ENCODE measurements at places on chromosomes 16 and 17.

GRCh38 chr17:73481676-73482075 is 162.6 kb downstream of the SDK2 start:
- DNase-seq, result no peak

- DNase-seq, result no peak
These were observed 229.5 kb downstream of the PRKCA start for GRCh38 chr17:66531851-66532295.

- DNase-seq, result no peak
These were observed 38.2 kb downstream of the PLCG2 start for GRCh38 chr16:81817296-81817695.

GRCh38 chr16:57156351-57156703 is 29.5 kb downstream of the PSME3IP1 start:
- no peak for DNase-seq

DNA sequence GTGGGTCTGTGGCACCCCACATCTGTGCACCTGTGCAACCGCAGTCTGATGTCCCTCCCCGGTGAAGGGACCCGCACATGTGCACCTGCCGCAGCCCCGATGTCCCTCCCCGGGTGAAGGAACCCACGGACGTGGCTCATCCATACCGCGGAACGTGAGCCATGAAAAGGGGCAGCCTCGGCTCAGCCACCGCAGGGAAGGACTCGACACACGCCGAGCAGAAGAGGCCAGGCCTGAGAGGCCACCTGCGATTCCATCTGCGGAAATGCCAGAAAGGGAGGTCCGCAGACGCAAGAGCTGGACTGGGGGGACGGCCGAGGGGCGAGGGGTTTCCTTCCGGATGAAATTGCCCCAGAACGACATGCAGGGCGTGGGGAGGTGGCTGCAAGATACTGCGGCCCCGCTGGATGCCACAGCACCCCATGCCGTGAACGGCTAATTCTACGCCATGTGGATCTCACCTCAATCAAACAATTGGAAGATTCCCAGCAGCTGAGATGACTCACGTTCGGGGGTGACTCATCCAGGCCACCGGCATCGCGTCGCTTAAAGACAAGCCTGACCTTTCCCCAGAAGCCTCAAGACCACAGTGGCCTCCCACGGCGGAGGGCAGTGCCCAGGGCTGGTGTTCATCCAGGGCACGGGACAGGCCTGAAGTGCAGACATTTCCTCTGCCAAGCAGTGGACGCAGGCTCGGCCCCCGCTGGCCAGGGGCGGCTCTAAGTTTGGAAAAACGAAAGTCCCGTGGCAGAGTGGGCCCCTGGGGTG is 21.0 kb downstream of the SOX8 start:
- peak; percentile 76 for DNase-seq

GRCh38 chr17:681738-682529 is 32.7 kb downstream of the VPS53 start:
- DNase-seq, result no peak

DNA sequence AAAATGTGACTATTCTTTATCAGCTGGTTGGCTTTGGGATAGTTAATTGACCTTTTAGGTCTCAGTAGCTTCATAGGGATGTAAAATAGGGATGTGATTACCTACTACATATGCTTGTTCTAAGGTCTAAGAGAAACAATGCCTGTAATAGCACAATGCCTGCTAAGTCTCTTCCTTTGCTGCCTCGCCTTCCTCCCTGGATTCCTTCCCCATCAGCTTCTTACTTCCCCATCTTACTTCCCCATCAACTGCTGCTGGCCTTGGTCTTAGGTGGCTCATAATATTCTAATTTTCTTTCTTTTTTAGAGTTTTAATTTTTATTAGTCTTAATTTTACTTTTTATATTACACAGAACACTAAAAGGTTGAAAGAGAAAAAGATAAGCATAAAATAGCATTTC is 59.2 kb upstream of the GOT2 start:
- DNase-seq, result no peak

DNA sequence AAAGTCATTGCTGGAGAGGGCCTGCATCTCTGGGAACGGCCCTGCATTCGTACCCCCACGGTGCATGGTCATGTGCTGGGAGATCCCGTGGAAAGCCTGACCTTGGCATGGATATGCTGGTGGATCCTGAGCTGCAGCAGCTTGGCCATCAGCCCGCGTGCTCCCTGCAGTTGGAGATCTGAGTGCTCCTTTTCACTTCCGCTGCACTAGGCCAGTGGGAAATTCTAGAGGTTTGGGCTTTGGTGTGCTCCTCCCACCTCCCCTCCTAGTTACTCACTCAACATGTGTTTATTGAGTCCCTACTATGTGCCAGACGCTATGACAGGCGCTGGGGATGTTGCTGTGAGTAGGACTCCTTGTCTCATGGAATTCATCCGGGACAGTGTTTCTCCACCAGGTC is 91.1 kb downstream of the RGS9 start:
- no peak for DNase-seq

GRCh38 chr17:48565022-48565554 is 13.1 kb downstream of the HOXB4 start:
- DNase-seq, result no peak

- no peak for DNase-seq
These were observed 41.1 kb upstream of the C16orf82 start for GRCh38 chr16:27025581-27025980.

DNA sequence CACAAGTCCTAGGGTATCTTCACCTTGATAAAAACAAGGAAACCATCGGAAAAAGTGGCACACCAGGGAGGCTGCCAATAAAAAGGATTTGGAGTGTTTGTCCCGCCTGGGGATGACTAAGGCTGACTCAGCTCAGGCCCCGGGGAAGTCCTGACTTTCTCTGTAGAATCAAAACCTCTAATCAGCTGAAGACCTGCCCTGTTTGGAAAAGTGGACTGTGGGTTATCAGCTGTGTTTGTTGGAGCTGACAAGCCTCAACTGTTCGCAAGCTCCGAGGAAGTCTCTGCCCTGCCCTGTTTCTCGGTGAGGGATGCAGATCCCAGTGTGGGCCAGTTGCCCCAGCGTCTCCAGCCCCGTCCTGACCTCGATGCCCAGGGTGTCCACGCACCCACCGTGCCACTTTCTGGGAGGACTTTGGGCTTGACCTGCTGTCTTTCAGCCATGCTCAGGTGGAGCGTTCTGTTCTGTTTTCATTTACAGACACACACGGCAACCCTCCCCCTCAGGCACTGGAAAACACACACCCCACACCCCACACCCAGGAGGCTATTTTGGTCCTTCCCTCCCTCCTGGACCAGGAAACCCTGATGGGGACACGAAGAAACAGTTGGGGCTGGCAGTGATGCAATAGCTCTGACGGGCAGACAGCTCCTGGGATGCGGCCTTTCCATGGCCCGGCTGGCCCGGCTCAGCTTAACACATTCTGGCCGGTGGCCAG is 27.6 kb upstream of the PITPNA start:
- no peak for DNase-seq
